ENCODE measurements at places on chromosomes 2 and 18.

- no peak for DNase-seq
Measured at GRCh38 chr2:75800456-75800855, 89.7 kb upstream of the GCFC2 start.

DNA sequence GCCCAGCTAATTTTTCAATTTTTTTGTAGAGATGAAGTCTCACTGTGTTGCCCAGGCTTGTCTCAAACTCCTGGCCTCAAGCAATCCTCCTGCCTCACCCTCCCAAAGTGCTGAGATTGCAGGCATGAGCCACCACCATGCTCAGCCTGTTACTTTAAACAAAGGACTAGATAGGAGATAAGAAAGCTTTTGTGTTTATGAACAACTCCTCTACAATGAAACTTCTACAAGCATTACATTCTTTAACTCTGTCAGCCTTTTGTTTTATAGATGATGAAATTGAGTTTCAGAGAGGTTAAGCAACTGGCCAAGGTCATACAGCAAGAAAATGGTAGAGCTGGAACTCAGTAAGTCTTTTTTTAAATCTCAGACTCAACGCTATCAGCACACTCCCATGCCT is 22.7 kb downstream of the ALPK2 start:
- no peak for DNase-seq

DNA sequence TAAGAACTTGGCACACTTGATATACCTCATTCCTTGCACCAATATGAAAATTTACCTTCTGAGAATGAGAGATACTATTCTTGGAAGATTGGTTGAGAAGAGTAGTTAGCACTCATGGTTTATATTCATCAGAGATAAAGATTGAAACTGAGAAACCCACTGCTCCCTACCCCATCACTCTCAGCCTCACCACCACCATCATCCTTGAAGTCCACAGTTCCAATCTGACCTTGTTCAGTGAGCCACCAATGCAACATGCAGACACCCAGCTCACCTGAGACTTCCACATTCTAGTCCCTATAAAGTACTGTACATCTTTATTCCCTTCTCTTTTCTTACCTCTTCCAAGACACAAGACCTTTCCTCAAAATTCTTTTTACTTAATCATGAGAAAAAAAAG is 869.0 kb downstream of the TRIB2 start:
- DNase-seq: no peak

GRCh38 chr2:208319391-208319790 is 53.3 kb downstream of the PIKFYVE start:
- no peak for DNase-seq

DNA sequence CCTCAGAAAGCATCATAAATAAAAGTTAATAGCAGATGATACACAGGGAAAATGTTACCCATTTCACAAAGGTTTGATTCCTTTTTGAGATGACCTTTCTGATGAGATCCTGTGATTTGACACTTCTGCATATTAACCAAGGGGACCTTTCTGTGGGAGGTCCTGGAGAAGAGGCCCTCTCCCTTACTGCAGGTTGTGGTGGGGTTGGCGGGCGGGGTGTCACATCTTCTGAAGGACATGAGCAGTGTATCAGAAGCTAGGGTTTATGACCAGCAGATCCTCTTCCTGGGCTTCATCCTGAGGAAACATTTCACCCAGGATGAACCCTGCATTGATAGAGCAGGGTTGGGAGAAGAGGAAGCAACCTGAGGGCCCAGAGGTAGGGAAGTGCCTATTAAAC is 37.2 kb upstream of the SCLY start:
- no peak for DNase-seq

- DNase-seq: no peak
Measured at GRCh38 chr2:8414946-8415879, 266.6 kb upstream of the ID2 start.

DNA sequence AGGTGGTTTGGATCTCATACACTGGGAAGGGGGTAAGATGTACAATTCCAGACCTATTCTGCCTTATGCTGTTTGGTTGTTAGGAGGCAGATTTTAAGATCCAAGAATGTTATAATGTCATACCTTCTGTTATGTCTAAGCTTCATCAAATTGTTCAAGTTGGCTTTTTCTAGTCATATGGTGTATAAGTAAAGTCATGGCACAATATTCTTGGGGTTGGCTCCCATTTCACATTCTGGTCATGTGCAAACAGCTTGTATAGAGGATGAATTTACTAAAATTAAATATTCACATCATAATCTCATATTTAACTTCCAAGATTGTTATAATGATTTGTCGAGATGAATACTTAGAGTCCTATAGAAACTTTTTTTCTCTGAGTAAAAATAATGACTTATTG is 424.9 kb upstream of the HNMT start:
- DNase-seq: no peak

DNA sequence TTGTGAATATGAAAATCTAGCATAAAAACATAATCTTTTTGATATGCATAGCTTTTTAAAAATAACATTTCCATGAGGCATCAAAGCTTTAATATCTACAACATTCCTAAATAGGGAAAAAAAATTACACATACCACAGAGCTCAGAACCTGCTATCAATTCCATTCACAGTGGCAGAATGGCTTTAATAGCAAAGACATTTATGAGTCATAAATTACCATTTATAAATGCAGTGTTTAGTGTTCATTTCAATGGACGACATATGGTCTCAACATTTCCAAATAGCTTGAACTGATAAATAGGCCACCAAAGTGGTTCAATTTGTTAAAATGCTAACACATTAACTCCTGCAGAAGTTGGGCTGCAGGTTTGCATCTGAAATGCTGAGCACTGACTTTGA is 600.6 kb upstream of the SETBP1 start:
- DNase-seq: no peak

DNA sequence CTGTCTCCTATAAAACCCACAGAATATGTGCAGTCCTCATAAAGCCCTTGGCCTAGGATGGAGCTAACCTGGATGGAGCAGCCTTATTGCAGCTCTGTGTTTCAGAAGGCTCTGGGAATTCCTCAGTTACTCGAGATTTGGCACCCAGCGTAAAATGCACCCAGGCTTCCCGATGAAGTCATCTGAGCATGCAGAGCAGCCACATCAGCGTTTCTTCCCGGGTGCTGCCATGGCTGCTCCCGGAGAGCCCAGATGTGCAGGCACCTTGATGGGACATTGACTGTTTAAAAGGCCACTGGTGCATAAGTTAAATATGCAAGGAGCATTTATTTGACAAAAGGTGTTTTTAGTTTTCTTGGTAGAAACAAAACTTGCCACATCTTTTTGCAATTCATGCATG is 115.2 kb downstream of the MBP start:
- no peak for DNase-seq

Data from natural killer cell (primary cell).